Lung microvascular endothelial cell (primary cell): ENCODE measurements at places on chromosomes 3 and 15.

DNA sequence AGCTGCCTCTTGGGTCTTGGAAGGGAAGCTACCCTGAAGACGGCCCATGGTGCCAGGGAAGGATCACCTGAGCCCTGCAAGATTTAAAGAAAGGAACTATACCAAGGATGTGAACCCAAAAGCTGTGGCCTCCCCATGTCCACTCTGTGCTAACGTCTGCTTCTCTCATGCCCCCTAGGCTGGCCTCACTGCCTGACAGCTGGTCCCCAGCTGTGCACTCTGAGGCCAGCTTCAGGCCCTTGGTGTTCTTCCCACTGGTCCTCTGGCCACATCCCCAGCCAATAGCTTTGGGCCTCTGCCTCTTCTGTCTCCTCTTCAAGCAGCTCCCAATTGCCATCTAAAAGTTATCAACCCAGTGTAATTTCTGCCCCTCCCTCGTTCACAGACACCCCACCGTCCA, 5.2 kb upstream of the LRRK1 start:
- no peak for DNase-seq

DNA sequence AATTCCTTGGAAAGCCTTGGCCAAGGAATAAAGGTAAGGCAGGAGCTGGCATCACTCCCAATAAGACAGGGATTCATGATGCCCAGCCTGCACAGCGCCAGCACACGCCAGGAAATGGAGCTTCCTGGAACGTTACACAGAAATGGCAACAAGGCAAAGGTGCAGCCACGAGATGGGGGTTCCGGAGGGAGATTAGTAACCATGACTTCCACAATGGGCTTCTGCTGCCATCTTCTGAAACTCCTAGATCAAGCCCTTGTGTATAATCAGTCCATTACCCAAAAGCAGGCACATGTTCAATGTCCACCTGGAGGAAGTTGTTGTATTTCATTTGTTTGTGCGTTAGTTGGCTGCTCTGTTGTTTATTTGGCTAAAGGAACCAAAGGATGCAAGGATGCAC, 131.2 kb upstream of the TRIM42 start:
- DNase-seq = no peak

GRCh38 chr3:63479661-63480035, 172.8 kb upstream of the SNTN start:
- DNase-seq = no peak

GRCh38 chr3:8621872-8622271, 22.7 kb downstream of the SSUH2 start:
- DNase-seq = no peak

DNA sequence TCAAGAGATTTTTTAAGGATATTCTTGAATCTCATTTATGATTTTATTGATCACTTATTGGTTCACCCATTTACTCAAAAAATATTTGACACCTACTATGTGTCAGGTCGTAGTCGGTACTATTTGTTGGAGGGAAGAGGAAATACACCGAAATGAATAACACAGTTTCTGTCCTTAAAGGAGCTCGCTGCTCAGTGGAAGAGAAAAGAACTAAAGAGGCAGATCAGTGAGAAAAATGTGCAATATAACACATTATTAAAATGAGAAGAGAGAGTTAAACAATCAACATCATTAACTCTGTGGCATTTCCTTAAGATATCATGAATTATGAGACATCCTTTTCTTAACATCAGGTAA, 56.1 kb upstream of the ADAMTS9 start:
- no peak for DNase-seq
